NCI-H1436 treated with DMSO at 0.1 percent for 48 hours (cell line): ENCODE measurements at places on chromosomes 6 and 20.

- DNase-seq = no peak
These were observed 71.2 kb upstream of the SGK1 start for GRCh38 chr6:134389129-134389528.

DNA sequence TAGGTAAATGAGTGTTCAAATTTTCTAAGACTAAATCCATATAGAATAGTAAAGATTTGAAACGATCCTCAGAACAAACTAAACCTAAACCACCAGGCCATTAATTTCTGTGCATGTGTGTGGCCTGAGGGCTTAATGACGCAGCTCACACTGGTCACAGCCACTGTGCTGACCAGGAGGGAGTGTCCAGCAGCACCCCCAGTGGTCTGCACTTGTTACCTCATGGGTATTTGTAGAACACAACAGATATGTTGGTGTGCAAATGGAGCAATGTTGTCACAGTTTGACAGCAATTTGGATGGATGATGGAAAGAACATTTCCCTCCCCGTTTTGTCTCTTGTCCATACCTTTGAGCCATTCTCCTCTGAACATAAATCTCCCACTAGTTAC is 122.4 kb upstream of the EXOC2 start:
- no peak for DNase-seq

- DNase-seq = no peak
These were observed 622.8 kb downstream of the QKI start for GRCh38 chr6:164037171-164037870.

GRCh38 chr20:23582293-23582692 is 14.0 kb upstream of the CST9L start:
- DNase-seq = no peak

- DNase-seq = no peak
These were observed 432.8 kb downstream of the CD83 start for GRCh38 chr6:14550410-14550809.

DNA sequence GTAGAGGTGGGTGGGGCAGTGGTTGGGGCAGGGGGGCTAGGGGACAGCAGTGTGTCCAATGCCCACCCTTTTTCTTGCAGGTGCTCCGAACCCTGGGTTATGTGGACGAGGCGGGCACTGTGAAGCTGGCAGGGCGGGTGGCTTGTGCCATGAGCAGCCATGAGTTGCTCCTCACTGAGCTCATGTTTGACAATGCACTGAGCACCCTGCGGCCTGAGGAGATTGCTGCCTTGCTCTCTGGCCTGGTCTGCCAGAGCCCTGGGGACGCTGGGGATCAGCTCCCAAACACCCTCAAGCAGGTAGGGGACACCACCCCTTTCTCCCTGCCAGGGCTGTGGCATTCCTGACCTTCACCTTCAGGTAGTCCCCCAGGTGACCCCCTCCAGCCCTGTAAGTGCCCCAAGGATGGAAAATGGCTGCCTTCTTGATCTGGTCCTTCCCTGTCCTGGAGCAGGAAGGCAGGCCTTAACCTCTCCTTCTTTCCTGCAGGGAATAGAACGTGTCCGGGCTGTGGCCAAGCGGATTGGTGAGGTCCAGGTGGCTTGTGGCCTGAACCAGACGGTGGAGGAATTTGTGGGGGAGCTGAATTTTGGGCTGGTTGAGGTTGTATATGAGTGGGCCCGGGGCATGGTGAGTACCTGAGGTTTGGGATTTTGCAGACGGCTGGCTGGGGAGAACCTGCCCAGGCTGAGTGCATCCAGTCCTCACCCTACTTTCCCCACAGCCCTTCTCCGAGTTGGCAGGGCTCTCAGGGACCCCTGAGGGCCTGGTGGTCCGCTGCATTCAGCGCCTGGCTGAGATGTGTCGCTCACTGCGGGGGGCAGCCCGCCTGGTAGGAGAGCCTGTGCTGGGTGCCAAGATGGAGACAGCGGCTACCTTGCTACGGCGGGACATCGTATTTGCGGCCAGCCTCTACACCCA is 2.9 kb downstream of the DXO start:
- no peak for DNase-seq

DNA sequence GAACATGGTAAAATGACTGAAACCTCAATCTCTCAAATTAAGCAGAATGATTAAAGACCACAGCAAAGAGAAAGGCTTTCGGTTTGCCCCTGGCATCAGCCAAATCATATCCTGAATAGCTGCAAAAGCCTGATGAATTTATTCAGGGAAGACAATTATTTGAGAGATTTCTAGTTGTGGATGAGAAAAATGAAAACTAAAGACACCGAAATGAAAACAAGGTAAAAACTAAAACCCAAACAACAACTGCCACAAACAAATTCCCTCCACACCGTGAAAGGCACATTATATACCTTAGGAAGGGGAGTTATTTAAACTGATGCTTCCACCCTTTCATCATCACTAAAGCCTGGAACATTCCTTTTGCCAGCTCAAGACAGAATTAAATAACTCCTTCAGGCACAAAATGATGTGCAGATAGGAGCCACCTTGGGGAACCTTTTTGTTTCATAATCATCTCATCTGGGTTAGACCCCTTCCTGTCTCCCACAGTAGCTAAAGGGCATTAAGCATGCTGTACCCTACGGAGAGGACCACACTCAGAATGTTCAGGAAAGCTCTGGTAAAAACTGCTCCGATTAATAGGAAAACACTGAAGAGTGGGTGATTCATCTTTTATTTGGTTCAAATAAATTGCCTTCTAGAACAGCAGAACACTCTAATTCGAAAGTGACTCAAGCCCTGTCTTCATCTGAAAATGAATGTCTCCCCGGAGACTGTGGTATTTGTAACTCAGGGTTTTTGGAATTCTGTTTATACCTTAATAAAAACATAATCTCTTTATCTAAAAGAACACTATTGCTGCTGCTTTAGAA is 9.1 kb upstream of the ANKRD60 start:
- no peak for DNase-seq

DNA sequence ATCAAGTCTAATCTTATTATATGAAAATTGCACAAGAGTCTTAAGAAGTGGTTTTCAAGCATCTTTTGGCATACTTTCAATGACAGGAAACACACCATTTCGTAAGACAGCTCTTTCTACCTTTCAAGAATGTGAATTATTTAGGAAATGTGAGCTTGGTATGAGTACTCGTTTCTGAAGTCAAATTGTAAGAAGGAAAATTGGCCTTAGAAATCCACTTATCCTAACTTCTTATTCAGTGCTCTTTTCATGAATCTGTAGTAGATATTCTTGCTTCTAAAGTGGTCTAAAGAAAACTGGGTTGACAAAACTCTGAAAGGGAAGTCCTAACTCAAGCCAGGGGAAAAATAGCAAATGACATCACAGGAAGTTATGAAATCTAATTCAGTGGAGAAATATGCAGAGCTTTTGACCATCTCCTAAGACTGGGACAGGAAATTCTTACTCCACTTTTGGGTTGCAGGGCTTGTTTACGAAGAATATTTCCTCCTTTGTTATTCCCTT is 38.5 kb upstream of the OGFRL1 start:
- no peak for DNase-seq

DNA sequence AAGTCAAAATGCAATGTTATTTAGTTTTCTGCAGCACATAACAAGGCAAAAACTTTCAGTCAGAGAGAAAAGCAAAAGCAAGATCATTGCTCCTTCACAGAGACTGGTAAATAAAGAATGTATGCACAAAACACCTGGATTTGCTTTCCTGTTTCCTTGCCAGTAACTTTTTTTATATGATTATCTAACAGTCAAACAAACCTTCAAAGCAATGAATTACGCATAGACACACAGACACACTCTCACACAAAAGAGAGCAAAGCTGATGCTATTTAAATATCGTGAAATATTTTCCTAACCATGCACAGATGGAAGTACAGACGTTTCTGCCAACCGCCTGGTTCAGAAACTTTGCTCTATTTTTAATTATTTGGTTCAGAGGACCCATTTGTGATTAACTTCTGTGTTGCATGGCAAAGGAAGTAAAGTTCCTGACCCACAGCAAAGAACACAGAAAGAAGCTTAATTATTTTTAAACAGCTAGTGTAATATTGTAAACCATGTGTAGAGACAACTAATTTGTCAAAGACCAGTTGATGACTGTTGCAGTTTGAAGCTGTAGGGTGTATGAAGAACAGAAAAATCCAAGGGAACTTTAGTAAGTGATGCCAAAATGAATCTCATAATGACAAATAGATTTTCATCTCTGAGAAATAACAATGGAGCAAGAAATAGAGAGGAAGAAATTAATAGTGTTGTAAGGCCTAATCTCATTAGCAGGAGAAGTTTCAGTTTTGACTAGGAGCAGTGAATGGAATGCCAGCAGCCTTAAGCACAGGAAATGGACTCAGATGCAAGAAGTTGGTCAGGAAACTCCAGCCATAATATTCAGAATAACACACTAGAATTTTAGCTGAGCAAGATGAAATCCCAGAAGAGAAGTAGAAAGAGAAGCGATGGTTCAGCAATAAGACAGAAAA is 24.1 kb downstream of the ATXN1 start:
- no peak for DNase-seq

DNA sequence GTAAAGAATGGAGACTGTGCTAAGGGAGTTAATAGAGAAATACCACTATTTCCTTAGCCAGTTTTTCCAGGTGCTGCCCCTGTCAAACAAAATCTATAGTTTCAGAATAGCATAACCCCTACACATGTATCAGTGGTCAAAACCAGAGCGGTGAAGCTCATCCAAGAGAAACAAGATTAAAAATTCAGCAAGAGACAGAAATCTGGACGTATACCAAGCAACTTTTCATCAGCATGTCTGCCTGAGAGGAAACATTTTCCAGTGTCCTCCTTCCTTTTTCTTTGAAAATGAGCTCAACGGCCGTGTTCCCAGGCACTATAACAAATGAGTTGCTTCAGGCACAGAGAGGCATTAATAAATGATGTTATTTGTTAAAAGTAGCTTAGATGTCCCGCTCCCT is 416.5 kb downstream of the BCKDHB start:
- no peak for DNase-seq

- DNase-seq = no peak
These were observed 3.0 kb upstream of the NANP start for GRCh38 chr20:25626779-25627178.

DNA sequence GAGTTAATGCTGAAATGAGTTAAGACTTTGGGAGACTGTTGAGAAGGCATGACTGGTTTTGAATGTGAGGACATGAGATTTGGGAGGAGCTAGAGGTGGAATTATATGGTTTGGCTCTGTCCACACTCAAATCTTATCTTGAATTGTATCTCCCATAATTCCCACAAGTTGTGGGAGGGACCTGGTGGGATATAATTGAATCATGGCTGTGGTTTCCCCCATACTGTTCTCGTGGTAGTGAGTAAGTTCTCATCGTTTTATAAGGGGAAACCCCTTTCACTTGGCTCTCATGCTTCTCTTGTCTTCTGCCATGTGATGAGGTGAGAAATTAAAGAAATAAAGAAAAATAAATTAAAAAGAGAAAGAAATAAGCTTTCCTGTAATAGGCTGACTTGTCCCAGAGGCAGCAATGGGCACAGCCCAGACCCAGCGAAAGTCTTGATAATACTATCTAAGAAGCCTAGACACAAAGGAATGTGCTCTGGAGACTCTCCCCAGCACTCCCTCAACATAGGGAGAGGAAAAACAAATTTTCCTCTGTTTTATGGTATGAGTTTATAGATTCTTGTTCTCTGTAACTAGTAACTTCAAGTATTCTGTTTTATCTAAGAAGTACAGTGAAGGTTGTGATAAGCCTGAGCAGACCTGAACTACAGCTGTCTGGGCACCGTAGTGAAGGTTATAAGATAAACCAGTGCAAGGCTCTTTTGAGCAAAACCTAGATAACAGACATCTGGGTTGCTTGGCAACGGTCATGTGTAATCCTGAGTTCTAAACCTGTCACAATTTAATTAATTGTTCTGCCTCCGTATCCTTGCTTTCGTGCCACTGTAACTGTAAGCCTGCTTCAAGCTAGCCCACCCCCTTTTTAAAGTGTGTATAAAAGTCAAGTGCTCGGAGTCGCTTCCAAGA is 88.9 kb upstream of the ECI2 start:
- DNase-seq = no peak

DNA sequence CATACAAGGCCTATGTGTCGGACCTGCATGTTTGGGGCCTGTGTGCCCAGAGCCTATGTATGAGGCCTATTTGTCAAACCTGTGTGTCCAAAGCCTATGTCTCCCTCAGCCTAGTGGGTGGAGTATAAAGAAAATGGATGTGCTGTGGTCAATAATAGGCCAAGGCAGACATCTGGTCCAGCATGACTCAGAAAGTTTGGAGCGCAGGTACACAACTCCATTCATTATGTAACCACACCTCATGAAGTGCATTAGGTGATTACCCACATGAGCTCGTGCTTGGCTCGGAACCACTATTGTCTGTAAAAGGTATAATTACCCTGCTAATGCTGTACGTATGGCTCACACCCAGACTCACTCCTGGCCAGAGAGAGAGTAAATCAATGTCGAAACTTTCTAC is 302.4 kb upstream of the POU3F2 start:
- no peak for DNase-seq

- no peak for DNase-seq
These were observed 146.7 kb upstream of the ATXN1 start for GRCh38 chr6:16907991-16908390.

- DNase-seq = no peak
These were observed 451.6 kb downstream of the UTRN start for GRCh38 chr6:144736763-144737162.

DNA sequence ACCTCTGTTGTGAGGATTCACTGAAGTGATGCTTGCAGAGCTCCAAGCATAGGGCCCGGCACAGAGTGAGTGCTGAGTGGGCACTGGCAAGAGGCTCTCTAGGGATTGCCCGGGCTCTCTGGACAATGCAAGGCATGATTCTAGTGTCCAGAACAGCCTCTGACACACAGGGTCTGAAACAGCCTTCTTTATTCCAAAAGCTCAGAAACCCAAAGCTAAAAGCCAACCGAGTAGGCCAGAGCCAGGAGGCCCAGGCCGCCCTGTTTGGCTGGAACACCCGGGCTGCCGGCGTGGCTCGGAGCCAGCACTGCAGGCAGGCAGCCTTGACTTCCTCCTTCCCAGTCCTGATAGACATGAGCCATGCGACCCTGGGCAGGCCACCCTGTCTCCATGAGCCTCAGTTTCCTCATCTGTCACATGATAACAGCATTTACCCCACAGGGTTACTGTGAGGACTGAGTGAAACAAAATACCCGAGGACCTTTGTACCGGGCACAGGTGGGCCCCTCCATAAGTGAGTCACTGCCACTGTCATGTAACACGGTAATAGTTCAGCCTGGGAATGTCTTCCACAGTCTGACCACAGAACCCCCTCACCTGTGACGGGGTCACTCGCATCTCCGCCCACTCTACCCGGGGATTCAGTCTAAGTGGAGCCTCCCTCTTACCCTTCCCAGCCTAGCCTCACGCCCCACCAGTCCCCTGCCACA is 51.5 kb downstream of the PTPRT start:
- DNase-seq = no peak

DNA sequence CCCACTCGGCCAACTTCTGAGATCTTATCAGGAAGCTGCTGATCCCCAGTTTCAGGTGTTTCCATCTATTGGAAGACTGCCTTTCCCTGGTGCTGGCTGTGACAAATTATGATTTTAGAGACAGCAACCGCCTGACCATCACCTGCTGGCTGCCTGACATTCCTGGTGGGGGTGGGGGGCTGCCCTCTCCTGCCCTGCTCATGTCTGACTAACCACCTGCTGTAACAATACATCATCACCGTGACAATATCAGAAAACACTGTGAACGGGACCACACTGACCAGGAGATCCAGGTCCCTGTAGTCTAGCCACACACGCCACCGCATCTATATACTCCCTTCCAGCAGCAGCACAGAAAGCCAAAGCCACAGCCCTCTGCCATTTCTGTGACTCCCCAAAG is 537.5 kb downstream of the QKI start:
- DNase-seq = no peak

- DNase-seq = no peak
These were observed 549 bp upstream of the CSE1L start for GRCh38 chr20:49045440-49046086.
